ENCODE measurements at places on chromosomes 2 and 18.

- no peak for DNase-seq
Measured at GRCh38 chr18:3444296-3444695, 5.7 kb upstream of the TGIF1 start.

GRCh38 chr2:62723253-62723652 is 17.7 kb downstream of the EHBP1 start:
- DNase-seq = no peak

DNA sequence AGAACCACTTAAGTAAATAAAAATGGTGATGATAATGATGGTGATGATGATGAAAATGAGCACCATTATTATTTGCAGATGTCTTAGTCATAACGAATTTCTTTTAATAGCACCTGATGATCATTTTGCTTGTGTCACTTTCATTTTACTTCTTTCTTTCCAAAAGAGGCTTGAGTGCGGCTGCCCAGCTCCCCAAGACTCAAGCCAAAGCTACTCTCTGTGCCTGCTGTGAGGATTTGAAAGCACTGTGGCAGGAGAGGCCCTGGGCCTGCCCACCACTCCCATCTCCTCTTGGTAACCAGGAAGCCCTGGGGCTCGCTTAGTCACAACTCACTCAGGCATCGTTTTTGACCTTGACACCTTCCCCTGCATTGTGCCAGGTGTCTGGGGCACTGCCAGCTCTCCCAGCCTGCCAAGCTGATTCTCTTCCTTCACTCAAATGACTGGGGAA is 41.2 kb downstream of the RPL37A start:
- no peak for DNase-seq

DNA sequence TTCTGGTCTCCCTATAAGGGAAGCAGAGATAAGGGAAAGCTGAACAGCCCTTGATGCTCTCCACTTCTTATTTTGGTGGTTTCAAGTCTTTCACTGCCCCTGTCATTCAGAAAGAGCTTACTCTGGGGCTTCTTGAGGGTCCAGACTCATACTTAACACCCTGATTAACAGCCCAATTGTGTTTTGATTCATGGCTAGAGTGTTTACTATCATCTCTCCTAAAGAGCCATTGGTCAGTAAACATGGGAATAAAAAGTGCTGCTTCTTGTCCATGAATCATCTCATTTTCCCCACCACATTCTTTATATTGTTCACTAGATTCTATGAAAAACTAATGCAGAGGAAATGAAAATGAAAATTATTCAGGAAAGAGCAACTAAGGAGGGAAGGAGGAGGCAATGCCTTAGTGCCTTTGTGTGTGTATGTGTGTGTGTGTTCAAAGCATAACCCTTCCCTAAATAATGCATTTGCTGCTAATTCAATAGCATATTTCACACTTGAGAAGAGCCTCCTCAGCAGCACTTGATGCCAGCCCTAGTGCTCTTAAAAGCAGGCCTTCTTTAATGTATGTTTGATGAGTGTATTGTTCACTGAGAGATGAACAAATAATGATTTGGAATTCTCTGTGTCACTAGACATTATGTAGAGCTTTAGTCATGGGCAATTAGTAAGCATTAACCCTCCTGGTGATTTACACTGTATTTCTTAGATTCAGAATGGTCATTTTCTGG is 63.5 kb downstream of the DCC start:
- no peak for DNase-seq

DNA sequence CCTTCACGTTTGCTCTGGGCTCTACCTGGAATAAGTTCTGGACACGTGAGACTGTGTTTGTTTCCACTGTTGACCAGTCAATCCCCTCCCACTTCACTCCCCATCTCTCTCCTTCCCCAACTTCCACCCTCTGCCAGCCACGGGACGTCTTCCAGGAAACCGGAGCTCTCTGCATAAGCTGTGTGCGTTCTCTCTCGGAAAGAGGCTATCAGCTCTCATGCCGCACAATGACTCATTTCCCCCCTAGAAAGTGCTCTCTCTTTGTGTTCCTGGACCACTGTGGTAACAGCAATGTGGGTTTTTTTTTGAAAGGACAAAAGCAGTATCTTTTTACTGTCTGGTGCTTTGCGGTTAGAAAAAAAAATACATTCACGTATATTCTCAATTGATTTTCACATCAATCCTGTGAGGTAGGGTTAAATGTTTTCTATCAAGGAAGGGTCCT is 10.2 kb downstream of the PROKR1 start:
- peak; percentile 95 for DNase-seq

- DNase-seq = no peak
Measured at GRCh38 chr2:225556461-225556860, 157.0 kb downstream of the NYAP2 start.

- no peak for DNase-seq
Measured at GRCh38 chr2:120984046-120984445, 248.4 kb downstream of the GLI2 start.

DNA sequence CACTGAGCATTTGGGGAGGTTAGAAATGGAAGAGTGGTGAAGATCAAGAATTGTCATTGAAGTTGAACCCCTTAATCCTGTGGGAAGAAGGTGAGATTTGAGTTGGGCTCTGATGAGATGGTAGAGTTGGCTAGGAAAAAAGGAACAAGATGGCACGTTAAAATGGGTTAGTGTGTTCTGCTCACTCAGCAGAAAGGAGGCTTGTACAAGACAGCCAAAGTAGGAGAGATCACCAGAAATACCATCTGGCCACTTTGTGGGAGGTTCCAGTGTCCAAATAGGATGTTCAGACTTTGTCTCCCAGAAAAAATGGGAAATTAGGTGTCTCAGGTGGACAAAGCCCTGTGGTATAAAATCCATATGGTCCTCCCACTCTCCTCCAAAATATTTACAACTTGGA is 56.0 kb upstream of the SLC14A2 start:
- no peak for DNase-seq

DNA sequence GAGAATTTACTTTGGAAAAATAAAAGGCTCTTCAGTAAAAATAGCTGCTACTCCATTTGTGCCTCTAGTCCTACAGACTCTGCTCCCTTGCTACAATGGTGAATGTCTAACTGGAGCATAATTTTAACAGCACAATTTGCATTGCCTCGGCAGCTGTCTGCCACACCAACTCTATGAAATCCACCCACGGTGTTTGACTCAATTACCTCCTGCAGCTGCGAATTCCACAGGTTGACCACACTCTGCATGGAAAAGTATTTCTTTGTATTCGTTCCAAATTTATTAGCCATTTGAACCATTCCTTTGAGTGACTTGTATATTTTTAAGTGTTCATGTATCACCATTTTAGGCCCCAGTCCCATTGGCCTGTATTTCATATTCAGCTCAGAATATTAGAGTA is 182.1 kb upstream of the CCDC68 start:
- DNase-seq = no peak

DNA sequence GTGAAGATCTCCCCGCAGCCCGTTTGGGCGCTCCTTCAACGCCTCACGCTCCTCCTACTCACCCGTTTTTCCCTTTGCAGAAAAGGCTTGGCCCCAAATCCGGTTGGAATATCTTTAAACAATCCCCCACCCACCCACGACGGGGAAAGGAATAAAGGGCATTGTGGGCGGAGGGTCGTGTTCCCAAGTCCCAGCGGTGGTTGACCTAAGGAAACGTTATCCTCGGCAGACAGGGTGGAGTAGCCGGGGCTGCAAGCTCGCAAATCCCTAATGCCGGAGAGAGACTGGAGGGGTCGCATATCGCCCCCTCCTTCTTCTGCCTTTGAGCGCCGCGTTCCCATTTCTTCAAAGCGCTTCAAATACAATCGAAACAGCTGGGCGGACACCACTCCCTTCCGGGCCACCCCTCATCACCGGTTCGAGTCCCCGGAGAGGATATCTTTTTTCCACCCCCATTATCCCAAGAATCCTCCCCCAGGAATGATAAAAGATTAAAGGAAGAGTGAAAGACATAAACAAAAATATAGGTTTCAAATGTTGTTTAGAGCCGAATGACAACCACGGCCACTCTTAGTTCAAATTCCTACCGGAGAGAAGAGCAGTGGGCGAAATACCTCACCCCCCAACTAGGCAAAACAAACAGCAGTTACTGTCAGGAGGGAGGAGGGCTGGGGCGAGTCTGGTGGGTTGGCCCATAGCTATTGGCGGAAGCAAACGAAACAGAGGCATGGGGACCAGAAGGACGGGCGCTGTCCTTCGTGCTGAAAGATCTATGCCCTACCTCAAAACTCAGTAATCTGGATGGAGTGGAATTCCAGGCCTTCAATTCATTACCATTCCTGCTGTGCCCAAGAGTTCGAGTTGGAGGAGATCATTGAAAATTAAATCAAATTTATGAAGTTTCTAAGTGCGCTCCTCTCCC is 2.8 kb upstream of the GAD1 start:
- peak; percentile 61 for DNase-seq

GRCh38 chr18:63142594-63143225 is 176.9 kb downstream of the BCL2 start:
- no peak for DNase-seq

GRCh38 chr2:28274911-28275685 is 117.6 kb upstream of the FOSL2 start:
- DNase-seq = peak; percentile 97

- no peak for DNase-seq
Measured at GRCh38 chr2:217873371-217873770, 129.4 kb downstream of the TNS1 start.

DNA sequence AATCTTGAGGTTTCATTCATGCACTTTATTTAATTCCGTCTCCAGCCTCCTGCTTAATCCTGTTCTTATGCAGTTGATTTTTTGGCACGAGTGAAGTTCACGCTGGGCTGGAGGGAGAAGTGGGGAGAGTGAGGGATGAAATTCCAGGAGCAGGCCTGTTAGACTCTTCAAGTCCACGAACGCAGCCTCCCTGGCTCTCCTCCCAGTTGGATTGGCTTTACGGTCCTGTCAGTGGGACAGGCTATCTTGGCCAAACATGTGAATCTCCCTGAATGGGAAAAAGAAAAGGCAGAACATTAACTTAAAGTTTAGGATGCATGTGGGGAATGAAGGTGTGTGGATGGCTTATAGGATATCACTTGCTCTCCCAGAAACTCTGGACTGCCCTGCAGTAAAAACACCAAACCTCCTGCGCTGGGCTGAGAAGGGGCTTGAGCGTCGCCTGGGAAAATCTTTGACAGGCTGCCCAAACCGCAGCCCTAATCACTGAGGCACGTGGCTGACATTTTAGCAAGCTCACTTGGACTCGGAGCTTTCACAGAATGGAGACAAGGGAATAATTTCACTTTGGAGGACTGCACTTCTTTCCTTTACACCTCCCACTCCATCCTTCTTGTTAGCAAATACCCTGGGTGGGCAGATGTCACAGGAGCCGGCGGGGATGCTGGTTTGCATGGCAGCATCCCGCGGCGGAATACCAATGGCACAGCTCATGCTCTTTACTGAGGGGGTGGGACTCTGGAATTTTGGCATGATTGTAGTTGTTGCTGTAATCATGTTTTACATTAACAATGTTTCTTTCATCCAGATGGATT is 93.9 kb downstream of the ACKR3 start:
- peak; percentile 69 for DNase-seq

- DNase-seq = no peak
Measured at GRCh38 chr2:222963641-222964040, 88.3 kb upstream of the KCNE4 start.

DNA sequence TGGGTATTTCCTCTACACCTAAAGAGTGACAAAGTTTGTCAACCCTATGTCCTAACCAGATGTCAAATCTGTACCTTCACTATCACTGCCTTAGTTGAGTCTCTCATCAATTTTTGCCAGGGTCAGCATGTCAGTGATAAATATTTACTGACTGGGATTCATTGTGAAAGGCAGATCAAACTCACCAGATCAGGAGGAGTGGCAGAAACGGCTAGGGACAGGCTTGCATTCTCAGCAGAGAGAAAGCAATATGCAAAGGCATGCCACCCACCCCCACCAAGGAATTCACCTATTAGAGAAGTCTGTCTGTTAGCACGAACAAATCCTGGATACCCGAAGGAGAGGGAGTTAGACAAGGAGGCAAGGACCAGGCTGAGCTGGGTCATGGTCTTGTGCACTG is 62.6 kb downstream of the PTPN2 start:
- DNase-seq = no peak

DNA sequence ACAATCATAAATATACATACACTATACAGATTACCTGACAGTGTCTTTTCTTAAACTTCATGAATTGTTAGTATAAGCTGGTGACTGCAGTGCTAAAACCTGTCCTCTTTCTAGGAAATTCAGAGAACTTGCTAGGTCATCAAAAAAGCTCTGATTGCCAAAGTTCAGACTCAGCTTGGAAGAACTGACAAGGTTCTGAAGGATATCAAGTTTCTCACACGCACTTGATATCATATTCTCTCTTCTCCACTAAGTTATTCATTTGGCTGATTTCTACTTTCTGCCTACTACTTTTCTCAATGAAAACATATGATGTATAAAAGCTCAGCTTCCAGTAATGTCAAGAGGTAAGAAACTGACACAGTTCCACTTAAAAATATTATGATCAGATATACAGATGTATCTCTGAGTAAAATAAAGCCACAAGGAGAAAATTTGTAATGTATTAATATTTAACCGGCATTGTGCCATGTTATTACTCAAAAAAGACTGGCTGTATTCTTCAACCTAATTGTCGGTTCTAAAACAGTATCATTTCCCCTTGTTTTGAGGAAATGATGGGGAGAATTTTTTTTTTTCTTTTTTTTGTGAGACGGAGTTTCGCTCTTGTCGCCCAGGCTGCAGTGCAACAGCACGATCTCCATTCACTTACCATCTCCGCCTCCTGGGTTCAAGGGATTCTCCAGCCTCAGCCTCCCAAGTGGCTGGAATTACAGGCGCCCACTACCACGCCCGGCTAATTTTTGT is 2.4 kb downstream of the OSBPL1A start:
- no peak for DNase-seq

- no peak for DNase-seq
Measured at GRCh38 chr18:27226556-27227075, 41.5 kb upstream of the CHST9 start.

- no peak for DNase-seq
Measured at GRCh38 chr2:239693761-239694415, 293.1 kb upstream of the HDAC4 start.

DNA sequence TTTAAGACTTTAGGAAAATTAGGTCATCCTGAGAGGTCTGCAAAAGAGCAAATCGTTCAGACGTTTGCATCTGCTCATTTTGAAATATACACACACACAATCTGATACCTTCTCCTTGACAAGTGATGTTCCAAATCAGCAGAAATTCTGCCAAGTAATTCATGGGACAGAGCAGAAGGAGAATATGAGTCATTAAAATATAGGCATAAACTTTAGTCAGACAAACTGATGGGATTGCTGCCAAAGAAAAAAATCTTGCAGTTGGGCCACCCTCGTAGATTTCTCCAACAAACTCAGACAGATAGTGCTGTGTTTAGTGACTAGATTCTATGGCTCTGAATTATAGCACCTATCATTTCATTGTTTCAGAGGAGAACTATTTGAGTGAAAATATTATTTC is 336.3 kb downstream of the NYAP2 start:
- peak; percentile 91 for DNase-seq

- DNase-seq = no peak
Measured at GRCh38 chr2:18829976-18830375, 240.6 kb upstream of the NT5C1B start.

- peak; percentile 77 for DNase-seq
Measured at GRCh38 chr18:37403100-37403781, 162.4 kb downstream of the CELF4 start.

GRCh38 chr2:212914392-212914791 is 237.0 kb downstream of the IKZF2 start:
- DNase-seq = no peak

- no peak for DNase-seq
Measured at GRCh38 chr2:71787476-71788185, 334.3 kb downstream of the DYSF start.

GRCh38 chr18:64982414-64983055 is 768.3 kb upstream of the CDH7 start:
- DNase-seq = no peak

GRCh38 chr18:47100212-47100831 is 50.0 kb downstream of the HDHD2 start:
- DNase-seq = peak; percentile 62

GRCh38 chr18:25433590-25433989 is 81.6 kb upstream of the ZNF521 start:
- no peak for DNase-seq
